Pancreas (tissue), 10 donors: ENCODE measurements at places on chromosomes 7 and 10. TPM values are rescaled to one million over a fixed set of nuclear protein-coding genes. Genes with fewer than 3 reads are reported as not detected.

The CDNF gene
- 5.6 TPM for total RNA-seq

The SFTPA1 gene
- total RNA-seq = not detected

The ADCYAP1R1 gene
- 1.2 TPM for total RNA-seq

The UPK3BL1 gene
- total RNA-seq = 3.8 TPM

The ANKRD30A gene
- not detected for total RNA-seq

The SCD gene
- 87.6 TPM for total RNA-seq
